ENCODE measurements at places on chromosomes 1 and 21.

GRCh38 chr1:67777016-67777415 lies 56.3 kb downstream of the GNG12 start:
- no peak for DNase-seq

DNA sequence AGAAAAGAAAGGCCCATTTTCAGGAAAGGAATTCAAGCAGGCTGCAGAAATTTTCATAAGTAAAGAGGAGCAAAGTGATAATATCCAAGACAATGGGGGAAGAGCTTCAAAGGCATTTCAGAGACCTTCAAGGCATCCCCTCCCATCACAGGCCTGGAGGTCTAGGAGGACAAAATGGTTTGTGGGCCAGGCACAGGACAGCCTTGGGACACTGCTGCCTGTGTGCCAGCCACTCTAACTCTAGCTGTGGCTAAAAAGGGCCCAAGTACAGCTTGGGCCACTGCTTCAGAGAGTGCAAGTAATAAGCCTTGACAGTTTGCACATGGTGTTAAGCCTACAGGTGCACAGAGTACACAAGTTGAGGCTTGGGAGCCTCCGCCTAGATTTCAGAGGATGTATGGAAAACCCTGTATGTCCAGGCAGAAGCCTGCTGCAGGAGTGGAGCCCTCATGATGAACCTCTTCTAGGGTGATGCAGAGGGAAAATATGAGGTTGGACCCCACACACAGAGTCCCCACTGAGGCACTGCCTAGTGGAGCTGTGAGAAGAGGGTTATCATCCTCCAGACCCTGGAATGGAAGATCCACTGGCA lies 51.8 kb upstream of the ZSWIM5 start:
- DNase-seq: no peak

DNA sequence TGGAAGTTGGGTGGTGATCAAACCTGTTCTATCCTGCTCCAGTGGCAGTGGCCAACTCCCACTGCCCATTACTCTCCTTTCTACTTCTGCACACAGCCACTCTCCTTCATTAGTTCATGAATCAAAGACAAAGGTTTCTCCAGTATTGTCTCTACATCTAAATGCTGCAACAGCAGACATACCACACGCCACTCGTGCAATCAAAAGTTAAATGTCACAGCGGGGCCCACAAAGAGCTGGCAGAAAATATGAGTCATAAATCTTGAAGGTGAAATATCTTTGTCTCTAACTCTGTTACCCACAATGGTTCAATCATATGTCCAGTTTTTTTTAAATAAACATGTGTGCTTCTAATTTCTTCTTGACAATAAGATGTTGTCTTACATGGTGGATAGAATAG lies 13.3 kb downstream of the APCS start:
- no peak for DNase-seq

DNA sequence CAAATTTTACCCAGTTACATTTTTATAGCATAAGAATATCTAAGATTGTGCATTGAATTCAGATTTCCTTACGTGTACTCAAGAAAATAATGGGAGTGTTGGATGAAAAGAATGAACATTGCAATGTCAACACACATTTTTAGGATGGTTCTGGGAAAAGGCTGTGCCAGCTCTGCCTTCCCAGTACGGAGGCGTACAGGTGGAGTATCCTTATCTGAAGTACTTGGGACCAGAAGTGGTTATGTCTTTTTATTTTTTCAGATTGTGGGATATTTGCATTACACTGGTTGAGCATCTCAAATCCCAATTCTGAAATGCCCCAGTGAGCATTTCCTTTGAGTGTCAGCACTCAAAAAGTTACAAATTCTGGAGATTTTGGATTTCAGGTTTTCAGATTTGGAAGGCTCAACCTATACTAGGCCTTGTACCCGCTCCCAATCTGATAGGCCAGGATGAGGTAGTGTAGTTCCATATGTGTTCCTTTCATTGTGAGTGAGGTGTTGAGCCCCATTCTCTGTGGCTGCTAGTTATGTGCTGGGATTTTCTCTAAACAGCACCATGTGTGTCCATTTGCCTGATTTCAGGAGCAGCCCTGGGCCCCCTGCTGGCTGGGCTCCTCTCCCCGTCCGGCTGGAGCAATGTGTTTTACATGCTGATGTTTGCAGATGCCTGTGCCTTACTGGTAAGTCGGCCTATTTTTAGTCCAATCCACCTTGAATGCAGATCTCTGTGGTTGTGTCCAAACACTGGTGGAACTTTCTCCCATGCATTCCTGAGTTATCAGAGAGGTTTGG lies 60.8 kb downstream of the SLC37A1 start:
- no peak for DNase-seq

DNA sequence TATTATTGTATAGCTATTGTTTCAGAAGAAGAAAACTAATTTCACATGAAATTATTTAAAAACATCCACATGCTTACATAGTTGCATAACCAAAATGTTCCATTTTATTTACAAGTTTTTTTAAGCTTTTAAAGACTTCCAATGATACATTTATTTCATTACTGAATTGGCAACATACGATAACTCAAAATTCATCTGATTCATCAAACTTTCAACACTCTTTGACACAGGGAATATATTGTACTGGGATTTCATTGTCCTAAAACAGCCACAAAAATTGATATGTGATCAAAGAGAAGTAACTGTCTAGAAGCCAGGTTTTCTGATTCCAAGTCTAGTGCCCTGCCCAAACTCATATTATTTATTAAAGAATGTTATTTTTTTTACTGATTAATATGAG lies 131.4 kb upstream of the USP24 start:
- DNase-seq: no peak

DNA sequence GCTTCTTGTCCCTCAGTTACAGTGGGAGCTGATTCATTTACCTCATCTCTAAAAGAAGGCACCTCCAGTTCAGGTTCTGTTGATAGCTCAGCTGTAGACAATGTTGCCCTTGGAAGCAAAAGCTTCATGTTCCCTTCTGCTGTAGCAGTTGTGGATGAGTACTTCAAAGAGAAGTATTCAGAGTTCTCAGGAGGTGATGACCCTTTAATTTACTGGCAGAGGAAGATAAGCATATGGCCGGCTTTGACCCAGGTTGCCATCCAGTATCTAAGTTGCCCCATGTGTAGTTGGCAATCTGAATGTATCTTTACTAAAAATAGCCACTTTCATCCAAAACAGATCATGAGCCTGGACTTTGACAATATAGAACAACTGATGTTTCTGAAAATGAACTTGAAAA lies 4.5 kb downstream of the ZBED6 start:
- DNase-seq: no peak

DNA sequence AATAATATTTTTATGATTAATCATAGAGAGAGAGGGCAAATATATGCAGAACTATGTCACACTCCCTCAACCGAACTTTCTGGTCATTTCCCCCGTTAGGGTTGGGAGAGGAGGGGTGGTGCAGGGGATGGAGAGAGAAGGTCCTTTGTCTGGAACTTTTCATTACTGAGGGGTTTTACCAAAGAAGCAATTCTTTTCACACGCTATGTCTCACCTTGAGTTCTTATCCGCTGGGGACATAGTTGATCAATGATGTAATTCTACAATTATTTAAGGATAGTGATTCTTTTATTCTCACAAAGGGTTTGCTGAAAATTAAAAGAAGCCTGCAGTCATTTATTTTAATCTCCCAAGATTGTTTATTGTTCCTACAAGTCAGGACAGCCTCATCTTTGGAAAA lies 98.3 kb upstream of the RUNX1 start:
- DNase-seq: no peak

DNA sequence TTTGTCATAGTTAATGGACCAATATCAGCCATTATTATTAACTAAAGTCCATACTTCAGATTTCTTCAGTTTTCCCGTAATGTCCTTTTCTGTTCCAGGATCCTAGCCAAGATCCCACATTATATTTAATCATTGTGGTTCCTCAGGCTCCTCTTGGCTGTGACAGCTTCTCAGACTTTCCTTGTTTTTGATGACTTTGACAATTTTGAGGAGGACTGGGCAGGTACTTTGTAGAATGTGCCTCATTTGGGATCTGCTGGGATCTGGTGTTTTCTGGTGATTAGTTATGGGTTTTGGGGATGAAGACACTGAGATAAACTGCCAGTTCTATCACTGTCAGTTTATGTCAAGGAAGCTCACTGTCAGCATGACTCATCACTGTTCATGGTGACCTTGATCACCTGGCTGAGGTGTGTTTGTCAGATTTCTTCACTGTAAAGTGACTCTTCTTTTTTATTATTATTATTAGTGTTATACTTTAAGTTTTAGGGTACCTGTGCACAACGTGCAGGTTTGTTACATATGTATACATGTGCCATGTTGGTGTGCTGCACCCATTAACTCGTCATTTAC lies 66.3 kb downstream of the PCBP3 start:
- no peak for DNase-seq

GRCh38 chr1:171263901-171264300 lies 15.6 kb downstream of the FMO1 start:
- DNase-seq: no peak

Measured in stimulated activated CD8-positive, alpha-beta memory T cell treated with anti-CD3 and anti-CD28 coated beads, Interleukin-4, amount 100 ng/mL, for 1 hour (primary cell).